Myocyte (in vitro differentiated cells): ENCODE measurements at places on chromosomes 6 and 20.

GRCh38 chr6:74568861-74569260 lies 637.0 kb downstream of the COL12A1 start:
- DNase-seq, result no peak

GRCh38 chr6:33906439-33906838 lies 102.6 kb upstream of the MLN start:
- no peak for DNase-seq

DNA sequence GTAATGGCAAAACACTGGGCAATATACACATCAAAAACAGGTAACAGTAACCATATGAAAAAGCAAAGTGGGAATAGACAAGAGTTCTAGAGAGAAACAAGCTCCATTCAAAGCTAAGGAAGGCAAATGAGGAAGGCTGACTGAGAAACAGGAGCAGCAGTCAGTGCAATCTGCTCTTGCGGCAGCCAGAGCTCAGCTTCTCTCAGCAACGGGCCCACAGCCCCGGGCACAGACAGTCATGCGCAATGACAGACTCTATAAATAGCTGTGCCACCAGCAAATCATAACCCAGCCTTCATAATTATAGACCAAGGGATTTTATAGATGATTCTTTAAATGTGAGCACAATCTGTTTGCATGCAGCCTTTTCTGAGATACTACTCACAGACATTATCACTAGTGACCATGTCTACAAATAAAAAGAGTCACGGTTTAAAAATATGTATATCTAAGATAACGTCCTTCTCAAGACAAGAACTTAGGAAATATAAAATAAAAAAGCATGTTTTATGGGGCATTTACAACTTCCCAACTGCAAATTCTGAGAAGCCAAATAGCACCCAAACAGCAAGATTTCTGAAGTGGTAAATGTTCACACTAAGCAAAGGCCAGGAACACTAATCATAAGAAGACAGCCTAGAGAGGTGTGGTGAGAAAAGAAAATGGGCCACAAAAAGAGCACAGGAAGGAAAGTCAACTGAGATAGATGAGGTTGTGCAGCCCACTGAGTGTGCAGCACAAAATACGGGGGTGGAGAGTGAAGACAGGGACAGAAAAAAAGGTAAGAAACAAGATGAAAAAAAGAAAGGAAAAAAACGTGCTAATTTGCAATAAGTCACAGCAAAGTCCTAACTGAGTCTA lies 39.9 kb upstream of the BEND6 start:
- no peak for DNase-seq

- DNase-seq, result peak; percentile 44
Measured at GRCh38 chr6:108565893-108566292, 5.2 kb downstream of the FOXO3 start.

DNA sequence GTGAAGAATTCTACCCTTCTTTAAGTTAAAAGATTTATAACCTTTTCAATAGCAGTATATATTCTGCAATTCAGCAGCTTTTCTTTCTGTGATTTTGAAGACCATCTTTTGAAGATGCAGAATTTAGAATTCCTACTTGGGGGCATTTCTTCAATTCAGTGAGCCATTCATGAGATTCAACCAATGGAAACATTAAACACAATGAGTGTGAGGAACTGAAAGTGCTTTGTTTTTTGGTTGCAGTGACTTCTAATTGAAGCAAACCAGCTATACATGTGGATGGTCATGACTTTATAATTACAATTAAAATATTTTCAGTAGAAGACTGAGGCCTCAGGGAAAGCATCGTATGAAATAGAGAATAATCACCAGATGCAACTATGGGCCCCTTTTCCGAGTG lies 108.3 kb downstream of the CARMIL1 start:
- no peak for DNase-seq

DNA sequence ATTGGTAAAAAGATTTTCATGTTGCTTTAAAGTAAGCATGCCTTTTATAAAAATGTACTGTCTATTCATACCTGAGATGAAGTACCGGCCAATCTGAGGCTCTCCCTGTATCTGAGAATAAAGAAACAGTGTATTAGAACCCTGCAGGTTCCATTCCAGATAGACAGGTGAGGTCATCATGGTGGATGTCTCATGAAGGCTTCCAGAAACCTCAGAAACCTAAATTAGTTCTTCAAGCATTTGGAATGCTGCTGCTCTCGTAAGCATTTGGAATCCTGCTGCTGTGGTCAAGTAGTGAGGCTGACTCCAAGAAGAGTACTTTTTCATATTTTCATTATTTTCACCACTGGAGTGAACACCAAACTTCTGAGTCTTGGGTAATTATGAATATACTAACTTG lies 642.3 kb downstream of the MAFB start:
- DNase-seq, result peak; percentile 0

GRCh38 chr6:48881551-48881950 lies 581.5 kb downstream of the MMUT start:
- no peak for DNase-seq

- DNase-seq, result no peak
Measured at GRCh38 chr6:111087871-111088667, 766 bp downstream of the SLC16A10 start.

GRCh38 chr6:157714153-157714490 lies 108.9 kb upstream of the SNX9 start:
- DNase-seq, result peak; percentile 42

- DNase-seq, result no peak
Measured at GRCh38 chr20:43541214-43541613, 17.6 kb upstream of the SGK2 start.

DNA sequence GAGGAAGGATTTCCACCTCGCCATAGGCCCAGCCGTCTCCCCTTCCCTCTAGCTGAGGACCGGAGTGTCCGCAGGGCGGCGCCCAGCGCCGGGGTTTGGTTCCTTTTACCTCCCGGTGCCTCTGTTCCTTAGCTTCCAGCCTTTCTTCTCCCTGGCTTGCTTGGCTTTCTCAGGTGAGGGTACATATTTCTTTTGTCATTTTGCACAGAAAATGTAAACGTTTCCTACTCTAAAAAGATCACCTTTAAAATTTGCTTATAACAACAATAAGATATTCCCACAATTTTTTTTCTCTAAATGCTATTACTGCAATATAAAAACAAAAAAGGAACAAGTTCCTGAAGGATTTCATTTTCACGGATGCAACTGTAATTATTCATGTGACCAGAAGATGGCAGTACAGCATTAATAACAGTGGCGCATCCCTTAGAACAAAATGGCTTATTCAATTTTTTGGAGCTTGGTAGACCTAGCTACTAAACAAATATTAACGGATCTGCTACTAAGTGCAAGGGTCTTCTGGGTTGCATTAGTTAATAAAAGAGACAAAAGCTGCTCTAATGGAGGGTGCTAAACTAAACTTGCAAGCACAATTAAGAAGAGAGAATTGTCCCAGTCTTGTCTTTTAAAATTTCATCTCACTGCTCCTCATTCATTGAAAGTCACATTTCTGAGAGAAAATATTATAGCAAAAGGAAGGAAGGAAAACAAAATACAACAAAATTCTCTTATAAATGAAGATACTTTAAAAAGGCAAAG lies 172.9 kb downstream of the ADGRG6 start:
- DNase-seq, result peak; percentile 72

- no peak for DNase-seq
Measured at GRCh38 chr20:51339721-51340450, 202.6 kb downstream of the NFATC2 start.

DNA sequence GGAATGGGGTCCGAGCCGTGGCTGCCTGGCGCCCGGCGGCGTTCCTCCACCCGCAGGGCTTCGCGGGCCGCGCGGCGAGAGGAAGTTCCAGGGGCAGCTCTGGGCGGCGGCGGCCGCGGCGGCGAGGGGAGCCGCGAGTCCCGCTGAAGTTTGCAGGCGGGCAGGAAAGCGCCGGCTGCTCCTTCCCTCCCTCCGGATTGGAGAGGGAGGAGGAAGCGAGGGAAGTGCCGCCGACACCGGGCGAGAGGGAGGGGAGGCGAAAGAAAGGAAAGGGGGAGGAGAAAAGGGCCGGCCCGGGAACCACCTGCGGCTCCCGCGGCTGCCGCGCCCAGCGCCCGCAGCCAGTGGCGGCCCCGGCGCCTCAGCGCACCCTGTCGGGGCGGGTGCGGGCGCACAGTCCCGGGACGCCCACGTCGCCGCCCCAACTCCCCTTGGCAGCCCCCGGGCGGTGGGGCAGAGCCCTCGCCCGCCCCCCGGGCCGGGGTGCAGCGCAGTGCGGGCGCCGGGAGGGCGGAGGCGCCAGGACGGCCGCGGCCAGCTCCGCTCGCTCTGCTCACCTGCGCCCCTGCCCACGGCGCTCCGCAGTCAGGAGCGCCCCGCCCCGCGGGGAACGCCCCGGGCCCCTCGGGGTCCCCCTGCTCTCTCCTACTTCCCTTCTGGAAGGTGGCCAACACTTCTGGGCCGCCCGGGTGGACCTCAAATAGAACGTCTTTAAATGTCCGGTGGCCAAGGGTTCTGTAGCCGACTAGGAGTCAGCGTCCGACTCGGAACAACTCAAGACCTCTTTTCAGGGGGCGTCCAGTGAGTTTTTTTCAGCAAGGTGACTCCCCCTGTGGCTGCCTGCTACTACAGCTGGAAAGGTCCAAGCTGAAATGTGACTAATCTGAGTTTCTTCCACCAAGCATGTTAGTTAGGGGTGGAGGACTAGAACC lies 80.3 kb upstream of the CCDC28A start:
- peak; percentile 73 for DNase-seq

DNA sequence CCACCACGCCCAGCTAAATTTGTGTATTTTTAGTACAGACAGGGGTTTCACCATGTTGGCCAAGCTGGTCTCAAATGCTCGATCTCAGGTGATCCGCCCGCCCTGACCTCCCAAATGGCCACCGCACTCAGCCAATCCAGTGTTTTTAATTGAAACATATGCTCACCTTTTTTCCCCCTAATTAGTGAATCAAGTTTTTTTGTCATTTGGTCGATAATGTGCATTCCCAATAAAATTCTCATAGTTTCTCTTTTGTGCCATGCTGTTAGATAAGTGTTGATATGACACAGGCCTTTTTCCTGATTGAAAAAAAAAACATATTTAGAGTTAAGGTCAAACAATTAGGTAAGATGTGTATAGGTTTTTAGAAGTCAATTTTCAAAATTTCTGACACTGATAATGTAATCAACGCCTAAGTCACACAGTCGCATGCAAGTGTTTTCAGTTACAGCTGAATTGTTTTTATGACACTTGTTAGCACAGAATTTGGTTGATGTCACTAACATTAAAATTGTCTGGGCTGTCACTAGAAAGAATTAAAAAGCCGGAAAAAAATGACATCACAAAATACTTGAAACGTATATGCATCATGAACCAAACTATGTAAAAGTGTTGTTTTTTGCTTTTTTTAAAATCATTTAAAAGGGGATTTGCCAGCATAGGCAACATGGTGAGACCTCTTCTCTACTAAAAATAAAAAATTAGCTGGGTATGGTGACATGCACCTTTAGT lies 21.9 kb downstream of the ZNF217 start:
- no peak for DNase-seq

DNA sequence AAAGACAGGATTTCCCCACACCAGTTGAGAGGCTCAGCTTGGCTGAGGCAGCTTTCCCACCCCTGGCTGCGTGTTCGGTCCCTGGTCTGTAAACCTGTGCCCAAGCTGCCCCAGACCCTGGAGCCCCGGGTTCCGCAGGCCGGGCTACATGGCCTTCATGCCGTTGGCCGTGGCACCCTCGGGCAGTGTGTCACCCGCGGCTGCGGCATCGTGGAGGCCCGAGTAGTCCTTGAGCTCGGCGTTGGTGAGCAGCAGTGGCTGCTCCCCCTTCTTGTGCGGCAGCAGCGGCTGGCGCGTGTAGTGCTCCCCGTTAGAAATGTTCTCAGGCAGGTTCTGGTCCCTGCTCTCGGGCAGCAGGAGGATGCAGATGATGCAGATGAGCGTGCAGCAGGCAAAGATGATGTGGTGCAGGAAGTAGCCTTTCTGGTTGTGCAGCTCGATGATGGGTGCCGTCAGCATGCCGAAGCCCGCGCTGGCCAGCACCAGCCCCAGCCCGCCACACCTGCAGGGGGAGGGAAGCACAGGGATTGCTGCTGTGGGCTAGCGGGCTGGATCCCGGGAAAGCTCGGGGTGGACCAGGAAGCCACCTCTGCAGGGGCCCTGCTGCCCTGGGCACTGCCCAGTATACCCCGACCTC lies 14.3 kb downstream of the PSMG4 start:
- DNase-seq, result no peak

DNA sequence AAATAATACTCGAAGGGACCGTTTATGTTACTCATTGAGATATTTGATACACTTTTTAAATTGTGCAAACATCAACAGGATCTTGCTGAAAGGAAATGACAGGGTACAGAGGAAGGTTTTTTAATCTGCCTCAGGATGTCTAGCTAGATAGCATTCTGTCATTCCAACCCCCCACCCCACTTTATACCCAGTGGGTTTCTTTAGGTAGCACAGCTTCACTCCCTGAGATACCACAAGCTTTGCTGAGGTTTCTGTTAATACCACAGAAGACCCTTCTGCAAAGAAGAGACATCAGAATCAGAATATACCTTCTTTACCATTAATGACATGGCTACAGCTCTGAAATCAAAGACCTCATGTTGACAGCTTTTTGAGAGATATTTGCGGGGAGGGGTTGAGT lies 1.3 kb downstream of the PHACTR2 start:
- peak; percentile 14 for DNase-seq

DNA sequence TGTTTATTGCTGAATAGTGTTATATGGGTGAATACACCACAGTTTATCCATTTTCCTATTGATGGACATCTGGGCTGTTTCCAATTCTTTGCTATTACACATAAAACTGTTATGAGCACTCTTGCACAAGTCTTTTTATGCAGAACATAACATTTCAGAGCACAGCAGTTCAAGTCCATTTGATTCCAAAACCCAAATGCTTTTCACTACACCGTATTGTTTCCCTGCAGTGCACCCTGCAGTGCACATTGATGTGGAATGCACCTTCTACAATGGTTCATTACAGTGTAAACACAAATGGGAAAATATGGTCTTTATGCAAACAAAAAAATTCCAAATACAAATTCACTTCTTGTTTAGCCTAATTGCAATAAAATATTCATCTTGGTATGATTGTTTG lies 3.6 kb upstream of the SLC2A12 start:
- DNase-seq, result no peak

- no peak for DNase-seq
Measured at GRCh38 chr6:18400831-18401446, 13.8 kb downstream of the RNF144B start.

GRCh38 chr20:57111028-57111373 lies 155.4 kb downstream of the BMP7 start:
- no peak for DNase-seq

- DNase-seq, result no peak
Measured at GRCh38 chr6:73169633-73170032, 55.7 kb downstream of the KHDC1L start.

DNA sequence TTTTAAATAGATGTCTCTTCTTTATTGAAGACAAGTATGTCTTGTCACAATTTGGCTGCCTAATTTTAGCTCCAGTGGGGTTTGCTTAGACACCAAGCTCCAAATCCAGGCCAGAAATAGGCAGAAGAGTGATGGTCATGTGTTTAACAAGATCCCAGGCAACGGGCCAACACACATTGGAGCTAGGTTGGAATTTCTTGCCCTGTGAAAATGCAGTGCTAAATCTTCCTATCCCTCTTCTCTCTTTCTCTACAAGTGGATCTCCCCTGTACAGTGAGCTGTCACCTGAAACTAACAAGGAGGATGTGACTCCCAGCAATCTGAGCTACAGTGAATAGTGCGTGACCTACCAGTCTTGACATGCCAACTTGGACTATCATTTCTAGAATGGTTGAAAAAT lies 65.3 kb upstream of the VGLL2 start:
- DNase-seq, result peak; percentile 94
